ENCODE measurements at places on chromosomes 3 and 15.
A peak's percentile ranks its signal among the peaks of the same experiment; 100 is the strongest.

DNA sequence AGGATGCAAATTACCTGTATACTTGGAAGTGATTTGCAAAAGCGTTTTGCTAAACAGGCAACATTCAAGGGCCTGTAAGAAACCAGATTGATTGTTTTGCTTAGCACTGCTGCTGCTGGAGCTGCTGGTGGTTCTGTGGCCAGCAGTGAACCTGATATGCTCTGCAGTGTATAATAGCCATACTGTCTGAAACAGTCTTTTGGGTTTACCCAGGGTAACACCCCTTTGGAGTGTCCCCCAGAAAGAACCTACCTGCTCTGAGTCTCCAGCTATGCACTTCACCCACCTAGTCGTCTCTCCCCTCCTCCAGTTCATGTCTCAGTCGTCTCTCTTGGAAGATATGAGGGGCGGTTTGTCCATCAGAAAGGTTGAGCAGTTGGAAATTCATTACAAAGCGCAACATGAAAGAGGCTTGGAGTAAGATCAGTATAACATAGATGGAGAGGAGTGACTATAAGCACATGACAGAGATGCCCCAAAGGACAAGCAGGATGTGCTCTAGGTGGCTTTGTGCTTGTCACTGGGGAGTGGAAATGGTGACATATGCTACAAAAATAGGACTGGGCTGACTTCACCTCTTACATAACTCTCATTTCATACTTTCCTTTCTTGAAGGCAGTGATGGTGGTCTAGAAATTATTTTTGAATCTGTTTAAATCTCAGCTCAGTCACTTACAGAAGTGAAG lies 3.8 kb downstream of the MKRN2 start:
- no peak for DNase-seq

GRCh38 chr3:37770336-37770735 lies 91.3 kb upstream of the CTDSPL start:
- no peak for DNase-seq

DNA sequence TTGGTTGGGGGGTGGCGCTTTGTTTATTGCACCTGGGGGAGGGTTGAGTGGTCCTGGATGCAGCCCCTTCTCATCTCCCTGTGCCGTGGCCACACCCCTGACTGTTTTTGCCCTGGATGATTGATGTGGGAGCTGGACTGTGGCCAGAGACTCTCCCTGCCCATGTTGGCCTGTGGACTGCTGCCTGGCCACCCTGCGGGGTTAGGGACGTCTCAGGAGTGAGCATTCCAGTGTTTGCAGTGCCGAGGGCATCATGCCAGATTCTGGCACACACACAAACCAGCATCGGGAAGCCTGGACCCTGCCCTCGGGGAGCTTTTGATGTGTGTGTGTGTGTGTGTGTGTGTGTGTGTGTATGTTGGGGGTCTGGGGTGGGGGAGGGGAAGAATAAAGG lies 15.8 kb downstream of the APBA2 start:
- DNase-seq = no peak

DNA sequence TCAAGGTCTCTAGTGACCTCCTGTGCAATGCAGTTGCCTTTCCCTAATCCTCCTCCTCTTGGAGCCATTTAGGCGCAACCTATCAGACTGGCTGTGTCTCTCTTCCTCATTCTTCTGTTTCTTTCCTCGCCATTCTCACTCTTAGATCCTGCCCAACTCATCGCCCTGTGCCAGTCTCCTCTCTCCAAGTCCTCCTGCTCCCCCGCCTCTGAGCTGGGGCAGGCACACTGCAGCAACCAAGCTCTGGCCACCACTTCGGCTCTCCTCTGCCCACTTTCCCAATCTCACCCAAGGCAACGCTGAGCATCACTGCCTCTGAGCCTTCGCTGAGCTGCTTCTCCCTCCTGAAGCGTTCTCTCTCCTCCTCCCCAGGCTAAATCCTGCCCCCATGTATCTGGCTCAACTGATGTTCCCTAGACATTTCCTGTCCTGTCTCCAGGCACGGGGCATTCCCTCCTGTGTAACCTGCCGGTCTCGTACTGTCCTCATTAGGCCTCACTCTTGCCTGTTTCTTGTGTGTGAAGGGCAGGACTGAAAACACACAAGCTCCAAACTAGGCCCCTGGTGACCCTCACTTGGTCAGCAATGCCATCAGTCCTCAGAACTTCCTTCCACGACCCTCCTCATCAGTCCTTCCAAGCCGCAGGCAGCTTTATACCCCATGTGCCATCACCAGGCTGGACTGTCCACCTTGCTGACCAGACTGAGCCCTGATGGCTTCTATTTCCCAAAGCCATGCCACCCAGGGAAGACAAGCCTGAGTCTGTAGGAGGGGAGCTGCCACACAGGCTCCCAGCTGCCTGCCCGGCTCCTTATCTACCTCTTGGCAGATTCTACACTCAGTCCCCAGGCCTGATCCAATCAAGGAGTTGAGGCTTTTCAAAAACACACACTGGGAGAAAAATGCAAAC lies 85.6 kb downstream of the SEC22A start:
- DNase-seq = no peak

DNA sequence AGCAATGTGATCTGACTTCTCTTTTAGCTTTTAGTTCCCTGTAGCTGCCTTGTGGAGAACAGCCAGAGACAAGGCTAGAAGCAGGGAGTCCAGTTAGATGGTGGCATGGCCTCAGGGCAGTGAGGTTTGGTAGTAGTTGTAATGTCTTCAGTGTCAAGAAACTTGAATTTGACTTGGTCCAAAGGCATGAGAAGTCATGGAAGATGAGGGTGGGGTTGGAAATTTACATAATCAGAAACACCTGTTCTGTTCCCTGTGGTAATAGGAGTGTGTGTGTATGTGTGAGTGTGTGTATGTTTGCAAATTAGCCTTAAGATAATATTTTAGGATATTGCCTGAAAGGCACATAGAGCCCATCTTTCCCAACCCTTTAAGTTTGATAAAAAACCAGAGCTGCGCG lies 55.2 kb upstream of the GCNT3 start:
- DNase-seq = no peak

DNA sequence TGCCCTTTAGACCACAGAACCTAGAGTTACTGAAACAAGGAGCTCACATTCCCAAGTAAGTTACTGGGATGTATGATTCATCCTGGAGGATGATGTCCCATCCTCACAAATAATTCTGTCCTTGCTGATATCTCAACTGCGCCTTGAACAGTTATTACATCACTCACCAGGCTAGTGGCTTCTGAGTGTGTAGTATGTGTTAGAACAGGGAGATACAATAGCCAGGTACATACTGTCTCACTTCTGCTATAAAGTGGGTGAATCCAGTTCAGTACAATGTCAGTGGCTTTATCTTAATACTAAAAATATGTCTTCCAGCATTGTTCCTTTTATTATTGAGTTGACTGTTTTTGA lies 483.2 kb upstream of the FRG2C start:
- no peak for DNase-seq

- no peak for DNase-seq
Observed at GRCh38 chr3:55626279-55626665, 139.2 kb upstream of the WNT5A start.

- peak; percentile 52 for DNase-seq
Observed at GRCh38 chr15:40493089-40493840, 22.5 kb downstream of the CHST14 start.

DNA sequence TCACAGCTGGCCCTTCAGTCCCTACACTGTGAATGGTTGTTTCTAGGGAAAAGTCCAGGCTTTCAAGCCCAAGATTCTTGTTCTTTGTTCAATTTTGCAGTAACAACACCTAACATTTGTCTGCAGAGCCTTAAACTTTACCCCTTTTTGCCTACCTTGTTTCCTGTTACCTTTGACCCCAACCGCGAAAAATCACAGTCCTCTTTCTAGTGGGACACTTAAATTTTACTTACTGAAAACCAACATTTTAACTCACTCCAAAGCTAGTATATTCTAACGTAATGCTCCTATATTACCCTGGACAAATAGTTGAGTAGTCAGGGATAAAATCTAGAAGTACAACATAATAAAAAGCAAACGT lies 649 bp upstream of the PIK3CB start:
- no peak for DNase-seq

DNA sequence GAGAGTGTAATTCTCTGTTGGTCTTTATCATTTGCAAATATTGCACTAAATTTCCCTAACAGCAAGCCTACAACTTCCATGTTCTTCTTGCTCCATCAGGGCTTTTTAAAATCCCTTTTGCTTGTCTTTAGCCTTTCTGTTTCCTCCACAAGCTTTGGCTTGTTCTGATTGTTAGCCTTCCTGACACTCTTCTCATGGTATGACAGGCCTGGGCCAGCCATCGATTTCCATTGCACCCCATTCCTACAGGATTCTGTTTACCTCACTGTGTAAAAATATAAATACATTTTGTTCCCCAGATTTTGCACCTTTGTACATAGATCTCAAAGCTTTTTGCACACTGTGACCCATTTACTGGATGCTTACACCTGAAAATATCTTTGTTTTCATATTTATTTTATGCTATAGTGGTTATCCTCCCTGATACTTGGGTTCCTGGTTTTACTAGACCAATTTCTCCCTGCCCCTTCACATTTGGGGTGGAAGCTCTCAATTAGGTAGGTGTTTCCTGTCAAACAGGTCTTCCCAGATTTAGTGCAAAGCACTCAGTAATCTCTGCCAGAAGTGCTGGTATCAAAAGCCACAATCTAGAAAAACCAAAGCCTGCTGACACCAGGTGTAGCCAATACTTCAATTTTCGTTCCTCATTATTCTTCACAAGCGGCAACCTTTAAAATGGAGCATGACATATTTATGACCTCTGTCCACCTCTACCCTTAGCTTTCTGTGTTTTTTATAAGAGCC lies 57.9 kb upstream of the PPP2R3A start:
- DNase-seq = no peak

- DNase-seq = no peak
Observed at GRCh38 chr3:18591120-18591519, 166.0 kb upstream of the SATB1 start.

DNA sequence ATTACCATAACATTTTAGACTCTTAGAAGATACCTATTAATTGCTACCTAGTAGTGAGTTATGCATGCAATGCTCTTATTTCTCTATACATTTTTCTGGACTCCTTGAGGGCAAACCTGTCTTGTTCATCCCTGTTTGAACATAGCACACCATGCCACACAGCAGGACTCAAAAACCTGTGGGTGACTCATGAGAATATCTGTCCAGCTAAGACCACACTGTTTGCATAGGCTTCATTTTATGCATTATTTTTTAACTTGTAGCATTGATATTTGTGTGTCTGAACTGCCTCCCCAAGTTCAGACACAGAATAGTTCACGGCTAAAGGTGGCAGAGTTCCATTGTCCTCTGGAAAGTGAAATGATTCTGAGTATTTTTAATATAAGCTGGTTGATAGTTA lies 1.8 kb downstream of the LMCD1 start:
- DNase-seq = no peak

- no peak for DNase-seq
Observed at GRCh38 chr3:46478341-46478740, 13.6 kb upstream of the LTF start.

- DNase-seq = no peak
Observed at GRCh38 chr3:28188686-28189085, 52.7 kb upstream of the CMC1 start.

DNA sequence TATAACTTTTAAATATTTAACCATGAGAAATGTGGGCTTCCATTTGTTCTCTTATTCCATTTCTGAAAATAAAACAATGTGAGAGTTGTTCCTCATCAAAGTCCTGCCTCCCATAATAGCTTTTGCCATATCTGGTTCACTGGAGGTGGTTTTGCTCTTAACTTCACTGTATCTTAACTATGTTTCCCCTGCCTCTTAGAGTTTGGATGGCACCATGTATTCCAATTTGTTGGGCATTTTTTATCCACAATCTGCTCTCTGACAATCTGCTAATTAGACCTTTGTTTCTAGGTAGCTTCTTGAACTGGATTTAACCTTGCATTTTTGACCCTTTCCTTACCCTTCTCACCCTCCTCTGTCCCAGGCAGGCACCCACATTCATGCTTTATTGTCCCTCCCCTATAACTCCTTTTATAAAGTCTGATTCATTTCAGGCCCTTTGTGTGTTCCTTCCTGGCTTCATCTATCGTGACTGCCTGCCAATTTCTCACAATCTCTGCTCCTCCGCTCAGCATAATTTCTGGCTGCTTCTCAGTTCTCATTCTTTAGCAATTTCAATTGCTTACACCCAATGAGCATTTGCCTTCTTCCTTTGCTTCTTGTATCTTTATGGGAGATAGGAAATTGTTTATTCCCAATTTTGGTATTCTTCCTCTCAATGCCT lies 144.2 kb upstream of the ARHGEF26 start:
- DNase-seq = no peak

DNA sequence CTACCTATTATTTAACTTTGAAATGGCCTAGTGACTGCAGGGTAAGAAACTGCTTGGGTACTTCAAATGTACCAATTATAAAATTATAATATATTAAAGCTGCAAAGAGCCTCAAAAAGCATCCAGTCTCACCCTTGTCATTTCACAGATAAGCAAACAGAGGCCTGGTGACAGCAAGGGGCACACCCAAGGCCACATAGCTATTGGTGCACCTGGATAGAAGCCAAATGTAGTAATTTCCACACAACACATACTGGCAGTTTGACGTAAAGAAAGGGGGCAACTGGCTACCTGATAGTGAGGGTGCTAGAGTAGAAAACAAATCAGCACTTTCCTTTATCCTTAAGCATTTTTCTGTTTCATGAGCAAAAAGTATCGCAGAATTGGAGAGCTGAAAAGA lies 51.1 kb downstream of the IFT57 start:
- DNase-seq = no peak

DNA sequence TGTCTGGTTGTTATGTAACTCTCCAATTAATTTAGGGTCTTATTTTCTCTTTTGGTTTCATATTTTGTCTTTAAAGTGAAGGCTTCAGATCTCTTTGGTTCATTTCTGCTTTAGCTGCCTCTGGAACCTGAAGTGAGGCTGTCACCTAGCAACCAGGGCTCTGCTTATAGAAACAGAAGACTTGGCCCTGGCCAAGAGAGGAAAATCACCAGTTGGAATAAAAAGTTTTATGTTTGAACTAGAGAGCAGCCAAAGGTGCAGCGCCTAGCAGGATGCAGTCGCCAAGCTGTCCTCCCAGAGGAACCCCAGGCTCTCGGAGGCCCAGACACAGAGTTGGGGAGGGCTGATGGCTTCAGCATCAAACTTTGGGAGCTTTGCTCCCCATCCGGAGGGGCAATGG lies 41.1 kb downstream of the LYZL4 start:
- DNase-seq = no peak

DNA sequence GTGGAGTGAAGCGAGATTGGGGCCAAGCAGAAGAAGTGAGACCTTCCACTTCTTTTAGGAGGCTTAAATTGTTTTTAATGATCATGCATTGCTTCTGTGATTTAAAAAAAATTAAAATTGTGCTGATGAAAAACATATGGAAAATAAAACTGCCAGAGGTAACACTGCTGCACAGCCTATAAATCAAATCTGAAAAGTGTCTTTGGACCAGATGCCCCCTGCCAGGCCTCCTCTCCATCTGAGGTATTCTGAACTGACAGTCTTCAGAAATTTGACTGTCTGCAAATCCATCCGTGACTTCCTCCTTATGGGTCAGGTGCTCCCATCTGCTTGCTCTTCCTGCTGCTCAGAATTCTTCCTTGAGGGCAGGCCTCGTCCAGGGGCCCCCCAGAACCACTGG lies 108.5 kb upstream of the NR2E3 start:
- no peak for DNase-seq

Measured in stimulated activated CD4-positive, alpha-beta T cell treated with anti-CD3 and anti-CD28 coated beads, Interleukin-1b, Interleukin-23, amount 100 ng/mL, for 4 hours (primary cell).